ENCODE measurements at places on chromosomes 12 and 14.

GRCh38 chr14:88255798-88256197 is 67.3 kb downstream of the KCNK10 start:
- DNase-seq: no peak

DNA sequence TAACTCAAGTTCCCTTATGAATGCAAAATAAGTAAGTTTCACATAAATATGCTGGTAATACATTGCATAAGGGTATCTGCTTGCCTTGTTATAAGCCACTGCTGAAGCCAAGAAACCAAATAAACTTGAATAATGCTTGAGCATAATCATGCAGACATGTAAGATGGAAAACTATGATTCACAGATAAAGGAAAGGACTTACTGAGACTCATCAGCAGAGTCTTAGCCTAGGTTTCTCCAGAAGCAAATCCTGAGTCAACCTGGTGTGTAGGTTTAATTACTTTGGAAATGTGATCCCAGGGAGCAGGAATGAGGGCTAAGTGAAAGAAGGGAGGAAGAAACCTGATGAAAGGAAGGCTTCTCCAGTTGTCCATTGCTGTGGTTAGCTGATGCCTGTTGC is 107.7 kb upstream of the BTG1 start:
- DNase-seq: no peak

DNA sequence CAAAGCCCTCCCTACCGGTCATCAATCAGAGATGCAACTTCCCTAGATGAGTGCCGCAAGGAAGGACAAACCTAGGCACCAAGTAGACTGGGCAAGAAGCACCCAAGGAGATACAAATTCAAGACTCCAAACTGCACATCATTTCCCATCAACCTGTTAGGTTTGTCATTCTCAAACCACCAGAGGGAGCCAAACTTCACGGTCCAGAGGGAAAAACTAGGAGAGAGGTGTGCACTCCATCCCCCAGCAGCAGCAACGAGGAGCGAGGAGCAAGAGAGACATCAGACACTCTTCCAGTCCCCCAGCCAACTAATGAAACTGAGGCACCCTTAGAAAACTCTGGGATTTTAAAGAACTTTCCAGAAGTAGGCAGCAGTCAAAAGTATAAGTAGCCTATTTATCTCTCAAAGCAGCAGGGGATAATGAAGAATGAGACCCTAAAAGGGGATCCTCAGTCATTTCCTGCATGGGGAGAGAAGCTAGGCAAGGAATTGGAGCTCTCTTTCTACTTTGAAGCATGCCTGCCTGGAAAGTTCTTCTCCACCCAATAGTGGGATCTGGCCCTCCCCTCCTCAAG is 37.0 kb upstream of the NT5DC3 start:
- DNase-seq: no peak

GRCh38 chr12:54390668-54391551 is 6.4 kb upstream of the ZNF385A start:
- no peak for DNase-seq

- DNase-seq: no peak
Observed at GRCh38 chr12:128969480-128970055, 116.3 kb downstream of the GLT1D1 start.

- DNase-seq: no peak
Observed at GRCh38 chr12:119940897-119941296, 48.1 kb upstream of the BICDL1 start.

DNA sequence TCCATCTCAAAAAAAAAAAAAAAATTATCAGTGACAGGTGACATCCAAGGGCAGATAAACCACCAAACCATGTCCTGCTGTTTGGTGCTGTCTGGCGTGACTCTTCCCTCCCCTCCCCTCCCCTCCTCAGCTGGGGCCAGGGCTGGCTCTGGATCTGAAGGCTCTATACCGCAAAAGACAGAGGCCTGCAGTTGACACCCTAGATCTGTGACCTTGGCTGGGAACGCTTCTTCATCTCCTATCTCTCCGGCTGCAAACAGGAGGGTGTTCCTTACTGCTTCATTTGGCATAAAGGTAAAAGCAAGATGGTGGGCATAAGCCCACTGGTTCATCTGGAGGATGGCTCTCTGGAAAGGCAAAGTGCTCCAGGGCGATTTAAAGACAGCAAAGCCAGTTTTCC is 126.8 kb upstream of the PRMT8 start:
- no peak for DNase-seq

DNA sequence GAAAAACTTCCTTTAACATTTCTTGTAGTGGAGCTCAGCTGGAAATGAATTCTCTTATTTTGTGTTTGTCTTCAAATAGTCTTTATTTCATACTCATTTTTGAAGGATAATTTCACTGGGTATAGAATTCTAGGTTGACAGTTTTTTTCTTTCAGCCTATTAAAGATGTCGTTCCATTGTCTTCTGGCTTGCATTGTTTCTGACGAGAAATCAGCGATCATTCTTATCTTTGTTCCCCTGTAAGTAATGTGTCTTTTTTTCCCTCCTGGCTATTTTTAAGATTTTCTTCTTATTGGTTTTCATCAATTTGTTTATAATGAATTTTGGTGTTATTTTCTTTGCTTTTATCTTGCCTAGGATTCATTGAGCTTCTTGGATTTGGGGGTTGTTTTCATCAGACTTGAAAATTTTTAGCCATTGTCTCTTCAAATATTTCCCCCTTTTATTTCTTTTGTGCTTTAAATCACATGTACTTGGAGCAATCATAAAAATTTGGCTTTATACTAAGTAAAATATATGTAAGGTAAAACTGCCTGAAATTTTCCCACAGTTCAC is 89.4 kb downstream of the UNC79 start:
- DNase-seq: no peak

DNA sequence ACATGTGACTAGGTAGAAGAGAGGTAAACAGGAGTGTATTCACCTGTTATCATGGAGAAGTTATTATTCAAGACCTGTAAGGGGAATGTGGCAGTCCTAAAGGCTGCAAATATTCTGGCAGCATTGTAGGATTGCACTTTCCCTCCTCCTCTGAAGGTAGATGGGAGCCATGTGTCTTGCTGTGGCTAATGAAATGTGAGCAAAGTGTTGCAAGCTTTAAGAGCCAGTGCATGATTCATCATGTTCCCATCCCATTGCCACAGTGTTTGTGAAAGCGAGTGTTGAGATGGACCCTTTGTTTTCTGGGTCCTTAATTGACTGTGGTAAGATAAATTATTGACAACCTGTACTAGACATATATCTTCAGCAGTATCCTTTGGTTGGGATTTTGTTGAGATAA is 128.7 kb downstream of the RGS6 start:
- no peak for DNase-seq

- no peak for DNase-seq
Observed at GRCh38 chr14:29721586-29721985, 206.1 kb downstream of the PRKD1 start.

DNA sequence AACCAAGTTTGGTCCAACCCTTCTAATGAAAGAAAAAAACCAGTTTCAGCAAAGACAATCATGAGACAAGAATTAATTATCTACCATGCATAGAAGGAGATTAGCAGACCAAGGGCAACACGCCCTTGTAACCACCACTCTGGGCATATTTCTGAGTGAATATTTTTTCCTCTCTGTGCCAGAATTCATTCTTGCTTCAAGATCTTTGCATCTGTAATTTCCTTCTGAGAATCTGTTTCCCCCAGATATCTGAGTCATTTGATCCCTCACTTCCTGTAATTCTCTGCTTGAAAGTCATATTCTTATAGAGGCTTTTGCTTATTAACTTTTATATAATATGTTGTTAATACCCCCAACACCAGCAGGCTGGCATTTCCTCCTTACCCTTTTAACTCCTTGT is 243.7 kb downstream of the SLC16A7 start:
- no peak for DNase-seq

- no peak for DNase-seq
Observed at GRCh38 chr12:12671850-12672660, 23.9 kb downstream of the GPR19 start.

- DNase-seq: no peak
Observed at GRCh38 chr12:98911396-98911795, 266.3 kb downstream of the APAF1 start.

DNA sequence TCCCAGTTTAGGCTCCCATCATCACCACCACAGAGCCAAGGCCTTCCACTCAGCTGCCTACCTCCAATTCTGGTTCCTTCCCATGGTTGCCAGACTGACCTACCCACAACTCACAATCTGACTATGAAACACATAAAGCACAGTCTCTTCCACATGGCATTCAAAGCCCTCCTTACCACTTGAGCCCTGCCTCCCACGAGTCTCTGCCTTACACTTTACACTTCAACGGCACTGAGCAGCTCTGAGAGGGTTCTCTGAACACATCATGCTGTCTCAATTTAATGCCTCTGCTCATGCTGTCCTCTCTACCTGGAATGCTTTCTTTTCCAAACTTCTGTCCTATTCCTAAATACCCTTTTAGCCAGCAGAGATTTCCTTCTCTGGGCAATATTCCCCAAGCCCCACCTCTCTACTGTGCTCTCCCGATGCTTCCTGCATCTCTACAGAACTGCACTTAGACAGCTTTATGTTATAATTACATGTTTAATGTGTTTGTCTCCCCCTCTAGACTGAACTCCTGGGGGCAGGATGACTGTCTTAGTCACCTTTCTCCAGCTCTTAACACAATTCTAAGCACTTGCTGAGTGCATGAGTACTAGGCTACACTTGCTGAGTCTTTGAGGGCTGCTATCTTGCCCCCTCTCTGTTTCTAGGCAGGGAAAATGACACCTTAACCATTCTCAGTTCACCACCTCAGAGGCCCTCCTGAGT is 23.5 kb downstream of the FMNL3 start:
- no peak for DNase-seq

DNA sequence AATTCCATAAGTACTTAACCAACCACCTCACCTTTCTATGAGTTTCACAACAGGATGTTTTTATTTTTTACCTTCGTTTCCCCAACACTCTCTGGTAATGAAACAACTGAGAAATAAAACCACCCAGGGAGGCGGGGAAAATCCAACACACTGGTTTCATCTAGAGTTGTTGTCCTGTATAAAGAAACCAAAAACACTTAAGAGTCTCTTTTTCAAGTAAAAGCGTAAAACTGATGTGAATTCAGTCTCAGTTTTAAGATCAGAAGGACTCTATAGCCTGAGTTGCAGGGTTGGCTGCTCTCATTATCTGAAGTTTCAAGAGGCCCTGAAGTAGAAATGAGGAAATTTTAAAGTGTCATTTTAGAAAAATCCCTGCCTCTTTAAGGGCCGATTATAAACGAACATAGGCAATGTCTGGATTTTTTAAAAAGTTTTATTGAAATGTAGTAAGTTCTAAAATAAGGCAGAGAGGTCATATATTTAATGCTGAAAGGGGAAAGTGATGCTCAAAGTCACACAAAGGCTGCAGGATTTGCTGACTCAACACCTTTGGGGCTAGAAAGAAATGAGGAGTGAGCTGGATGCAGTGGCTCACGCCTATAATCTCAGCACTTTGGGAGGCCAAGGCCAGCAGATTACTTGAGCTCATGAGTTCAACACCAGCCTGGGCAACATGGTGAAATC is 27.2 kb downstream of the HIGD1C start:
- no peak for DNase-seq

- no peak for DNase-seq
Observed at GRCh38 chr12:1634590-1635191, 5.7 kb downstream of the WNT5B start.

GRCh38 chr12:4346931-4347330 is 25.9 kb downstream of the TIGAR start:
- no peak for DNase-seq

- DNase-seq: no peak
Observed at GRCh38 chr12:124123296-124124000, 150.4 kb downstream of the ZNF664 start.

DNA sequence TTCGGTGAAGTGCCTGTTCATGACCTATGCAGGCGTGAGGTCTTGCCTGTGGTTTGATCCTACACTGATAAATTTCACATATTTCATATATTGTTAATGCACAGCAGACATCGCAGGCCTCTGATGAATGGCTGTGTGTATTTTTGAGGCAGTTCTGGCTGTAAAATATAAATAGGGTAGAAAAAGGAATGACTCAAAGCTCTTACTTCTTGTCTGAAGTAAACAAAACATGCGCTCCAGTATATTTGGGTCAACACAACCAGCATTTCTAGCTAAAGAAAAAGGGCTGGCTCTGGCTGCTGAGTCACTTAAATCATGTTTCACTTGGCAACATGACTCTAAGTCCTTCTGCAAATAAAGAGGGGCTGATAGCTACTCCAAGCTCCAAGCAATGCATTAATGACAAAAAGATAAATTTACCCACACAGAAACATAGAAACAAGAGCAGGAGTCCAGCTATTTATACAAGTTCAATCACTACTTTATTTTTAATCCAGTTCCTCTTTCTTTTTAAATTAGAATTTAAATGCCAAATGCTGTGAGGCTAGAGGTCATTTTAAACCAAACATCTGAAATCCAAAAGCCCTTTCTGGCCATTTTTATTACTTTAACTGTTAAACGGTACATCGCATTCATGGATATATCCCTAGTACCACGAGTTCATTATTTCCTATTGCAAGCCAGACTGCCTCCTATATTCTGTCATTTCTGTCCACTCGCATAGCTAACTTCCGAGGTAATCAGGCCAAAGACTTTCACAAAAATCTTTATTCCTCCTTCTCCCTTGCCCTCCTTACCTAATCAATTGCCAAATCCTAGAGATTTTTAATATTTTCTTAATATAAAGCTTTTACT is 54.3 kb upstream of the TMCC3 start:
- no peak for DNase-seq

DNA sequence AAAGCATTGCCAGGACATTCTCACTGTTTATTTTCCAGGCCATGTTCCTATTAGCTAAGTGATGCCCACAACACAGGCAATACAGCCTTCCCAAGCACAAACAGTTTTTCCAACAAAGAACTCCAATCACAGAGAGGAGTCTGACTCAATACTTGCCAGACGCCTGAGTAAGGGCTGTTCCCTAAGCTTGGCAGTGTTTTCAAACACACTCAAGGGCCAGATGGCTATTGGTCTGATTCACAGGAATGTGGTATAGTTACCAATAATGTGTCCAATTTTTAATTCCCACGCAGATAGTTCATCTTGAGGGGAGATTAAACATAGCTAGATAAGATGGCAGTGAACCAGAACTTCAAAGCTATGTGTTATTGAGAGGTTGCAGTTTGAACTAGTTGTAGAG is 381.0 kb downstream of the SNAPC1 start:
- no peak for DNase-seq

GRCh38 chr12:90129366-90130030 is 420.9 kb upstream of the ATP2B1 start:
- no peak for DNase-seq
